ENCODE measurements at places on chromosomes 2 and 18.

GRCh38 chr2:383888-384287 is 96.0 kb upstream of the ALKAL2 start:
- no peak for DNase-seq

- DNase-seq, result no peak
Observed at GRCh38 chr18:12599543-12599942, 58.4 kb downstream of the SPIRE1 start.

DNA sequence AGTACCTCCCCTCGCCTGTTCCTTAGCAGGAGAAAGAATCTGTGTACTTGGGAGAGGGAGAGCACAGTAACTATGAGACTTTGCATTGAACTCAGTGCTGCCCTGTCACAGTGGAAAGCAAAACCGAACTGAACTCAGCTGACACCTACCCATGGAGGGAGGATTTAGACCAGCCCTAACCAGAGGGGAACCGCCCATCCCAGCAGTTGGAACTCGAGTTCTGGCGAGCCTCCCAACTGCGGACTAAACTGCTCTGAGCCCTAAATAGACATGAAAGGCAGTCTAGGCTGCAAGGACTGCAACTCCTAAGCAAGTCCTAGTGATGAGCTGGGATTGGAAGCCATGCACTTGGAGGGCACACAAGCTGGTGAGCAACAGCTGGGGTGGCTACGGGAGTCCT is 110.4 kb downstream of the GRB14 start:
- DNase-seq, result no peak

DNA sequence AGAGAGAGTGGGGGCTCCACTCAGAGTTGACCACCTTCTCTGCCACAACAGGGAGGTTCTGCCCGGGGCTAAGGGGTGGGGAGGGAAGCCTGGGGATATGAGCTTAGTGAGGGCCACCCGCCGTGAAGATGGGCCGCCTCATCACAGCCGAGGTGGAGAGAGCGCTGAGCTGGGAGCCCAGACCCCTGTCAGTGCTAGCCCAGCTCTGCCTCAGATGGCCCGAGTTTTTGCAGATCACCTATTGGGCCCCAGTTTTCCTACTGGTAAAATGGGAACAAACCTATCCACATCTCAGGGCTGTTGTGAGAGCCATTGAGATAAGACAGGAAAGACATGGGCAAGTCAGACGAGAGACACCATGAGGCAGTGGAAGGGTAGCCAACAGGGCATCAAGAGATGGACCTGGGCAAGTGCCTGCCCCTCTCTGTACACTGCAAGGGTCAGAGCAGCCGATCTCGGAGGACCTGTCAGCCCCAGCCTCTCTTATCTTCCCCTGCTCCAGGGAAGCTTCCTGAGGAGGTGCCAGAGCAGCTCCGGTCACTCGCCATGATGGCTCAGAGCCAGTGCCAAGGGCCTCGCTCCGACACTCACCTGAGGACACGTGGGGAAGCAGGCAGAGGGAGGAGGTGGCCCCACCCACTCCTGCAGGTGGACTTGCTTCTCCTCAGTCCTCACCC is 88.9 kb downstream of the MCFD2 start:
- no peak for DNase-seq

DNA sequence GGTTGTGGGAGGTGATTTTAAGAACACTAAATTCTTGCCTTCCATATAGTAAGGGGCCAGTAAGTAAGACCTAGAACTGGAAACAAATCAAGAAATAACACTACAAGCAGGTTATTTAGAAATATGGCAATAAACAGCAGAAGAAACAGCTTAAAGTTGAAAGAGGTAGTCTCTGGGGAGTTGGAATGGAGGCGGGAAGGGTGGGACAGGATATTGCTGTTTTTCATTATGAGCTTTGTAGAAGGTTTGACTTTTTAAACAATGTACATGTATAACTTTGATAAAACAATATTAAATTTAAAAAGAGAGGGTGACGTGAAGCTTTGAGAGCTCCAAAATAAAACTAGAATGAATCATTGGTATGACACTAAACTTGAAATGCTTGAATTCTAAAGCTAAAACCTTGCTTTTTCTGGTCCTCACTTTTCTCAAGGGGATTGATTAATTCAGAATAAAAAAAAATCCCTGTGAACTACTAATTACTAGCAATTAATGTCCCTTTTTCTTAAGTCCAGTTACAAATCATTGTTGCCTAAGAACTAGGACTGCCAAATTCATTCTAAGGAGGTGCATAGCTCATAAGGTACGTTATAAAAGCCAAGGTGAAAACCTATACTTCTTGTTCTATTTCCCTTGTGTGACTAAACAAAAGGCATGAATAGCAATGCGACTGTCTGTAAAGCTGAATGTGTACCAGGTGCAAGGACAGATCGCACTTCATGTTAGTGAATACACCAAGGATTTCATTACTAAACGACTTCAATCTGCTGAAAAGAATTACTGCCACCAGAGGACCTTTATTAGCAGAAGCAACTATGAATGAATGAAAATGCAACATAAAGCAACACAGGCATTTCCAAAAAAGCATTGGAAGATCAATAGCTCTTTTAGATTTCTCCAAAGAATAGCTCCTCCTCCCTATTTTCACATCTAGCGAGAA is 177.5 kb downstream of the RBM43 start:
- DNase-seq, result no peak

DNA sequence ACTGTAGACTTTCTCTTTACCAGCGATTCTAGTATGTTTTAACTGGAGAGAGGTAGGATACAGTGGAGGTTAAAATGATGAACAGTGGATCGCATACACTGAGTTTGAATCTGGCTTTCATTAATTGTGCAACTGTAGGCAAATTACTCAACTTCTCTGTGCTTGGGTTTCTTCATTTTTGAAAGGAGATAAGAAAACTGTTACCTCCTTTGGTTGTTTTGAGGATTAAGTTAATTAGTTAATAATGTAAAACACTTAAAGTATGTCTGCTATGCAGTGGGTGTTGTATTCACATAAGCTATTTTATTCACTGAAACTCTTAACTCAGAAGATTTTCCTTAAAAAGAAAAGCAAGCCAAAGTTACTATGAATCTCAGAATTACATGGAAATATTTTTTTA is 111.8 kb upstream of the CYP20A1 start:
- DNase-seq, result no peak

- DNase-seq, result no peak
Observed at GRCh38 chr2:71451705-71452104, 1.7 kb upstream of the DYSF start.

GRCh38 chr2:179818546-179818945 is 42.9 kb downstream of the ZNF385B start:
- no peak for DNase-seq

- DNase-seq, result no peak
Observed at GRCh38 chr2:119108186-119108585, 50.4 kb downstream of the C1QL2 start.

Data from gastrocnemius medialis (tissue), 4 donors.